ENCODE measurements at places on chromosomes 13 and 19.

DNA sequence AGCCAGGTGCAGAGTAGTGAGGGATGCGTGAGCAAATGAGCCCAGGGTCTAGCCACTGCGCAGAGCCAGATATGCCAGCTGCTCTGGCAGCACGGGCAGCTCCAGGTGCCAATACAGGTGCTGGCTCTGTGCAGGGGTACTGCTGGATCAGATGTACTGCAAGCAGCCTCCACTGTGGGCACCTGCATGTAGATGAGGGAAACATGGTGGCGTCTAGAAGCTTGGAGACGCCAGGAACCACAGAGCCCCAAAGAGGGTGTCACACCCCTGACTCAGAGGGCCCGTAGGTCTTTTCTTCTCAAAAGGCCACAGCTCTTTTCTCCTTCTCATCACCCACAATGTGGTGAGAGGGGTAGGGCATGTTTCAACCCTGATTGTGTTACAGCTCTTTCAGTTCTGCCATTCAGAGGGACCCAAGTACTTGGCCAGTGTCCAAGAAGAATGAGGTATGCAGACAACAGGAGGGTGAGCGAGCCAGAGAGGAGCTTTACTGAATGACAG is 244.4 kb upstream of the SLITRK1 start:
- peak; percentile 32 for DNase-seq

DNA sequence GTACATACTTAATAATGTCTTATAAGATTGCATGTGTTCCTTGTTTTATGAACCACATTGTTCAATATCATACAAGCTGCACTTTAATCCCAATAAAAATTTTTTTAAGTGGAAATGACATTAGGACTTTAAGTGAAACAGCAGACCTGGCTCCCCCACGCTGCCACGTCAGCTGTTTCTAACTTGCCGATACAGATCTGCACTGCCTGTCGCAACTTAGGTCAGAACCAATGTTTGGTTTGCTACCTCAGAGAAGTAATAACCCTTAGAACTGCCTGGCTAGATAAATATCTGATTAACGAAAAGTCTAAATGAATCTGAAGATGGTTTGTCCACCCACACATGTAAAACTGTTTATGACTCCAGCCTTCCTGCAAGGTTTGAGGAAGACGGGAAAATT is 327.5 kb upstream of the DACH1 start:
- no peak for DNase-seq

DNA sequence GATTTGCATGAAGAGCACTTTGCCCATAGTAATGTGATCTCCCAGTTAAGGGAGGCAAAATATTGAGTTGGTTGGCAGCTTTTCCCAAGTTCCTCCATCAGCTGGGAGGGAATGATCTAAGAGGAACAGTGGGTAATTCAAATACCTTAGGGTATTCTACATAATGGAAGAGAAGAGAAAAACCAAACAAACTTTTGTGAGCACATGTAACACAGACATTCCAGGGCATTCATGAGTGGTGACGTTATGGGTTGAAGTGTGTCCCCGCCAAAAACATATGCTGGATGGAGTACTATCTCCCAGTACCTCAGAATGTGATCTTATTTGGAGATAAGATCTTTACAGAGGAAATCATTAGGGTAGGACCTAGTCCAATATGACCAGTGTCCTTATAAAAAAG is 220.1 kb downstream of the FOXO1 start:
- no peak for DNase-seq

- no peak for DNase-seq
Observed at GRCh38 chr13:29957320-29957719, 106.9 kb upstream of the UBL3 start.

GRCh38 chr13:107960301-107960700 is 255.0 kb downstream of the LIG4 start:
- no peak for DNase-seq

DNA sequence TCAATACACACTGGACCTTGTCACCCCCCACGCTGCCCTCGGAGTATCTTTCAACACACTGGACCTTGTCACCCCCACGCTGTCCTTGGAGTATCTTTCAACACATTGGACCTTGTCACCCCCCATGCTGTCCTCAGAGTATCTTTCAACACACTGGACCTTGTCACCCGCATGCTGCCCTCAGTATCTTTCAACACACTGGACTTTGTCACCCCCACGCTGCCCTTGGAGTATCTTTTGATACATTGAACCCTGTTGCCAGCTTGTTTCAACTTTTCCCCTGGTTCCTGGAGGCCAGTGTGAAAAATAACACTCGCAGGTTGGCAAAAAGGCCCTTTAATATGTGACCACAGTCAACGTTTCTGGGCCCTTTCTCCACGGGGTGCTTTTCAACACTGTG is 247.8 kb downstream of the TEX29 start:
- DNase-seq: no peak

DNA sequence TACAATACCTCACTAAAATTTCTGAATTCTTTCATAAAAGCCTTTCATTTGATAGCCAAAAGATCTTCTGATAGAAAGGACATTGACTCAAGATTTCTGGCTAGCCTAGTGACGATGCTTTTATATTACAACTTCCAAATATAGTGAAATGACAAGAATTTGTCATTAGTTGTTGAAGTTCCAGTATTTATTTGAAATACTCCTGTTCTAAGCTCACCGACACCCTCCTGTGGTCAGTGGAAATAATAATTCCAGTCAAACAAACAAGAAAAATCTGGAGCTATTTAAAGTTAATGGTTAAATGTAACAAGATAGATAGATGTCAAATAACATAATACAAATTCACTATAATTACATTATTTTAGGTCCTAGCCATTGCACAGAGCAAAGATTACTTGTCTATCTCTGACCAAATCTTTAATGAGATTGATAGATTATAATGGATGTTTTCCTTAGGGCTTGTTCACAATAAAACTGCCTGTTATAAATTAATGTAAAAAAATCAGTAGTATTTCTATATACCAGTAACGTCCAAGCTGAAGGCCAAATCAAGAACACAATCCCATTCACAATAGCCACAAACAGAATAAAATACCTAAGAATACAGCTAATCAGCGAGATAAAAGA is 195.5 kb downstream of the RGCC start:
- peak; percentile 32 for DNase-seq

GRCh38 chr13:98349731-98350305 is 172.7 kb upstream of the RNF113B start:
- DNase-seq: no peak

- DNase-seq: no peak
Observed at GRCh38 chr13:20901668-20902437, 693 bp downstream of the XPO4 start.

GRCh38 chr19:31693933-31694269 is 344.7 kb upstream of the TSHZ3 start:
- DNase-seq: no peak

GRCh38 chr13:103953859-103954258 is 887.6 kb upstream of the SLC10A2 start:
- DNase-seq: no peak

- no peak for DNase-seq
Observed at GRCh38 chr13:52686376-52686775, 33.7 kb downstream of the SUGT1 start.

GRCh38 chr19:13784731-13785452 is 10.4 kb upstream of the ZSWIM4 start:
- peak; percentile 63 for DNase-seq

DNA sequence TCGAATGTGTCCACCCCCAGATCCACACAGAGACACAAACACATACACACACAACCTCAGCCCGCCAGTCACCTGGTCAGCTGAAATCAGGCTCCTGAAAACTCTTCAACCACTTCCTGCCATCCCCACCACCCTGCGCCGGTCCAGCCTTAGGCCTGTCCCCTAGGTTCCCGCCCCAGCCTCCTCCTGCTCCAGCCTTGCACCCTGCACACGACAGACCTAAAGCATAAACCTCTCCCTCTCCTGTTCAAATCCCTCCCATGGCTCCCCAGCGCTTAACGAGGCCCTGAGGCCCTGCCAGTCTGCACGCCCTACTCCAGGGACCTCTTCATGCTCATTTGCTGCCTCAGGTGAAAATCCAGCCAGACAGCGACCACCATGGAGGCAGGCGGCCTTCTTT is 7.1 kb downstream of the PNMA8B start:
- DNase-seq: no peak

- no peak for DNase-seq
Observed at GRCh38 chr13:47025791-47026447, 129.1 kb upstream of the HTR2A start.

DNA sequence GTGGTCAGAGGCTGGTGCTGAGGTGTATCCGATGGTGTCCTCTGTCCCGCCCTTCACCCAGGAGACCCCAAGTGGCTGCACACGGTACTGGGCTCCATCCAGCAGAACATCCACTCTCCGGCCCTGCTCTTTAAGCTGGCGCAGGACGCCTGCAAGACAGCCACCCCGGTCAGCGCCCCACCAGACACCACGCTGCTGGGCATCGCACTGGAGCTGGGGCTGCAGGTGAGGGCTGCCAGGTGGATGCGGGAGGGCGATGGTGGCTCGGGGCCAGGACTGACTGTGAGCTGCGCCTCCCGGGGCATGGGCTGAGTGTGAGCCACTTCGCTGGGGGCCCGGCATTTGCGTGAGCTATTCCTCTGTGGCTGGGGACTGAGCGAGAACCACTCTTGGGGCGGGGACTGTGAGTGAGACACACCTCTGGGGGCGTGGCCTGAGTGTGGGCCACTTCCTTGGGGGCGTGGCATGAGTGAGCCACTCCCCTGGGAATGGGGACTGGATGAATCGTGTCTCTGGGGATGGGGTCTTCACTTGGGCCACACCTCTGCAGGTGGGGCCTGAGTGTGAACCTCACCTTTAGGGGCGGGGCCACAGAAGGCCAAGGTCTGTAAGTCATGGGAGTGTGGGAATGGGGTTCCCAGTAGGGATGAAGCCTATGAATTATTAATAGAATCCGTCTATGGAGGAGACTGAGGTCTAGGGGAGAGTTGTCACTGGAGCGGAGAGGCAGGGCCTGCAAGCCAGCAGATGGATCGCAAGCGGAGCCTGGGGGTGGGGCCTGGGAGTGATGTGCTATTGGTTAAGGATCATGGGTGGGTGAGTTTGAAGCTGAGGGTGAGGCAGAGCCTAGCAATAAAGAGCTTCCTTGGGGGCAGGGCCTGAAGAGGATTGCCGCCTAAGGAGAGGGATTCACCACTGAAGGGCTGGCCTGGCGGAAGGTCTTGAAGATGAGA is 30.5 kb downstream of the ZSWIM4 start:
- DNase-seq: no peak

DNA sequence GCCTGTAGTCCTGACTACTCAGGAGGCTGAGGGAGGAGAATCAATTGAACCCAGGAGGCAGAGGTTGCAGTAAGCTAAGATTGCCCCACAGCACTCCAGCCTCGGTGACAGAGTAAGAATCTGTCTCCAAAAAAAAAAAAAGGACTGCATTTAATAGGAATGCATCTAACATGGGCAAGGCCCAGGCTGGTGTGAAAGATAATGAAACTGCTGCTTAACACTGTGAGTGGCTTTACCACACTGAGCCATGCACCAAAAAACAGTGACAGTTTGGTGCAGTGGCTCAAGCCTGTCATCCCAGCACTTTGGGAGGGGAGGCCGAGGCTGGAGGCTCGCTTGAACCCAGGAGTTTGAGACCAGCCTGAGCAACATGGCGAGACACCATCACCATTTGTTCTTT is 8.6 kb downstream of the GTF2F1 start:
- DNase-seq: no peak

- no peak for DNase-seq
Observed at GRCh38 chr13:112567161-112567862, 20.6 kb downstream of the TUBGCP3 start.

GRCh38 chr13:103145442-103145841 is 79.2 kb upstream of the SLC10A2 start:
- no peak for DNase-seq

GRCh38 chr19:36973844-36974195 is 57.7 kb downstream of the ZNF568 start:
- no peak for DNase-seq

DNA sequence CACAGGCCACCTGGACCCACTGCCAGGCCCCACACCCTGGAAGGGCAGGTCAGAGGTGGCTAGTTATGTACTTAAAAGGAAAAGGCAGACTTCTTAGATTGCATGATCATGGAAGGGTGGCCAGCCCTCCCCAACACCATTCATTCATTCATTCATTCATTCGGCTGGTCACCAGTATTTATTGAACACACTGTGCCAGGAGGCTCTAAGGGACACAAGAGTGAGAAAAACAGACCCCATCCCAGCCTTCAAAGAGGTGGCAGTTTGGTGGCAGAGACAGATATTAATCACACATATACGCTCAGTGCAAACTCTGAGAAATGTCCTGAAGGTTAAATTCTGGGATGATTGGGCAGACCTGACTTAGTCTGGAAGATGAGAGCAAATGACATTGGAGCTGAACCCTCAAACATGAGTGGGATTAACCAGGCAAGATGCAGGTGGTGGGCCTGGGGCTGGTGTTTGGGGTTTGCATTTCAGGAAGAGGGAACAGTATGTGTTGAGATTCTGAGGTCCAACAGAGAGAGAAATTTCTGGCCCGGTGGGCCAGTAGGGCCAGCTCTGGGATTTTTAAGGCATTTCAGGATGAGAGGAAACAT is 147.5 kb downstream of the ZNF536 start:
- no peak for DNase-seq

GRCh38 chr19:18416778-18417249 is 2.4 kb upstream of the SSBP4 start:
- peak; percentile 65 for DNase-seq

GRCh38 chr19:7851623-7852500 is 21.8 kb downstream of the EVI5L start:
- no peak for DNase-seq

- no peak for DNase-seq
Observed at GRCh38 chr13:50636007-50636704, 207.3 kb downstream of the DLEU7 start.

DNA sequence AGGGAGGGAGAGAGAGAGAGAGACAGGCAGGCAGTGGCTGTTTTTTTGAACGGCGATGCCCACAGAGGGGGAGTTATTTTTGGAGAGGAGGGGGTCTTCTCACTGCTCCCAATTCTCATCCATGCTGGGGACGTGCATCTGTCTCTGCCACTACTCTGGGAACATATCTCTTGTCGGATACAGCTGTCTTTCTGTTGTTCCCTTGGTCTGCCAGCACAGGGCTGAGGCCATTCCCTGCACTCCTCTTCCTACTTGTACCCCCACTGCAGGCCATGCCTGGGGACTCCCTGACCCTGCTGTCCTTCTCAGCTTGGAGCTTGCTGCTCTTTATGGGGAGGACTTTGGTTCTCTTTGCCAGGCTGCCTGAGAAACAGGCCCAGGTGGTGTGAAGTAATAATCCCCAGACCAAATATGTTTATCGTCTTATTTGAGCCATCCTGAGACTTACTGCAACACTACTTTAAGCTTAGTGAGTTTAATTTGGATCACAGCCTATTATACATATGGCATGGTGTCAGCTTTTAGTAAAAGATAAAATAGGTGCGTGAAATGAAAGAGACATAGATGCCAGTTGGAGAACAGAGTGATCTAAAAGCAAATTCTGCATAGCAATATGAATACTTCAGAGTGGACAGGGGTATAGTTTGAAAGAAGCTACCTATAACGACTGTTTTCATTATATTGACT is 19.1 kb downstream of the LRCH1 start:
- DNase-seq: no peak

DNA sequence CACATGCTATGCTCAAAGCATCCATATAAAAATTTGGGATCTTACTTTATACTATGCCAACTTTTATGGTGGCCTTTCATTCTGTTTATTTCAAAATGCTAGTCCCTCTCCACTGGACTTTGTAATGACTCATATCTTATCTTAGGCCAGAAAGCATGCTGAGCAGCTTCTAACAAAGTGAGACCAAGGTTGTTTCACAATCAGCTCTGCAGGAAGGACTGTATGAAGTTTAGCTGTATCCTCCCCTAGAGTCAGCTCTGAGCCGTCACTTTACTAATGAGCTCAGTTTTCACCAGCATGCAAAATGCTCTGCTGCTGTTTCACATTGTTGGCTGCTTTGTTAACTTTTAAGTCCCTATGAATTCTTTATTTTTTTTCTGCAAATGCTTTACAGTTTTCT is 1608.8 kb downstream of the OLFM4 start:
- no peak for DNase-seq
